ENCODE measurements at places on chromosomes 13 and 19.

DNA sequence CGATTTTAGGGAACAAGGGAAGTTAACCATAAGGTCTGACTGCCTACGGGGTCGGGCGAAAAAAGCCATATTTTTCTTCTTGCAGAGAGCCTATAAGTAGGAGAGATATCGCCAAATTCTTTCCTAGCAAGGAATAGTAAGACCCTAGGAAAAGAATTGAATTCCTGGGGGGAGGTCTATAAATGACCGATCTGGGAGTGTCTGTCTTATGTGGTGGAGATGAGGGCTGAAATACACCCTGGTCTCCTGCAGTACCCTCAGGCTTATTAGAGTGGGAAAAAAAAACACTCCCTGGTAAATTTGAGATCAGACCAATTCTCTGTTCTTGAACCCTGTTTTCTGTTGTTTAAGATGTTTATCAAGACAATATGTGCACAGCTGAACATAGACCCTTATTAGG, 447.5 kb upstream of the ATXN8OS start:
- no peak for DNase-seq

- no peak for DNase-seq
Measured at GRCh38 chr19:42386974-42387707, 3.0 kb downstream of the CNFN start.

DNA sequence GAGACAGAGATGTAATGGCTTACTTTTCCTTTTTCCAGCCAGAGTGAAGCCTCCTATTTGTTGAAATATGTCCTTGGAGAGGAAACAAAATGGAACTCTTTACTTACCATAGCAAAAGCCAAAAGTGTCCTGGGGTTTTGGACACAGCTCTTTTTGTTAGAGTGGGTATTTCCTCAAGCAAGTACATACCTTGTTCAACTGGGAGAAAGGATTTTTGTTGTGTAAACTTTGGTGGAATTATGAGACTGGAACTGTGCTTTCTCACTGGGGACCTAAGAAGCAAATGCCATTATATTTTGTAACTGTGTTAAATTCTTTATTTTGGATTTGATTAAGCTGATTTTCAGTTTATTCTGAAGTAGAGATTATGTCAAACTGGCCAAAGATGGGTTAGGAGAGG, 58.4 kb downstream of the CYSLTR2 start:
- DNase-seq = no peak

GRCh38 chr13:52713894-52714293, 25.7 kb downstream of the CNMD start:
- DNase-seq = no peak

GRCh38 chr19:47228937-47229675, 1.9 kb downstream of the BBC3 start:
- DNase-seq = peak; percentile 61

- no peak for DNase-seq
Measured at GRCh38 chr13:62065016-62065415, 649.4 kb upstream of the PCDH20 start.

DNA sequence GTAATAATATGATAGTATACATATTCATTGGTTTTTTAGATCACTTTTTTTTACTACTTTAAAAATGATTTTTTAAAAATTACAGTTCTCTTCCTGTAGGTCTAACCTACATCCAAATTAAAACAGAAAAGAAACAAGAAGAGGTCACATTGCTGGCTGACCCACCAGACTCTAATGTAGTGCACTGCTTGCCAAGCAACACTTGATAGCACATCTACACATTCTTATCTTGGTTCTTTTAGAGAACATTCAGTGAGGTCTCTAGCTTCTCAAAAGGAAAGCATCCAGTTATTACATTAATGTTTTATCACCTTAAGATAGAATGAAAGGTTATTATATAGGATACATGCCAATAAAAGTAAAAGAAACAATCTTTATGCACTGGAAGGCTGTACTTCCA, 35.6 kb downstream of the NDFIP2 start:
- no peak for DNase-seq

DNA sequence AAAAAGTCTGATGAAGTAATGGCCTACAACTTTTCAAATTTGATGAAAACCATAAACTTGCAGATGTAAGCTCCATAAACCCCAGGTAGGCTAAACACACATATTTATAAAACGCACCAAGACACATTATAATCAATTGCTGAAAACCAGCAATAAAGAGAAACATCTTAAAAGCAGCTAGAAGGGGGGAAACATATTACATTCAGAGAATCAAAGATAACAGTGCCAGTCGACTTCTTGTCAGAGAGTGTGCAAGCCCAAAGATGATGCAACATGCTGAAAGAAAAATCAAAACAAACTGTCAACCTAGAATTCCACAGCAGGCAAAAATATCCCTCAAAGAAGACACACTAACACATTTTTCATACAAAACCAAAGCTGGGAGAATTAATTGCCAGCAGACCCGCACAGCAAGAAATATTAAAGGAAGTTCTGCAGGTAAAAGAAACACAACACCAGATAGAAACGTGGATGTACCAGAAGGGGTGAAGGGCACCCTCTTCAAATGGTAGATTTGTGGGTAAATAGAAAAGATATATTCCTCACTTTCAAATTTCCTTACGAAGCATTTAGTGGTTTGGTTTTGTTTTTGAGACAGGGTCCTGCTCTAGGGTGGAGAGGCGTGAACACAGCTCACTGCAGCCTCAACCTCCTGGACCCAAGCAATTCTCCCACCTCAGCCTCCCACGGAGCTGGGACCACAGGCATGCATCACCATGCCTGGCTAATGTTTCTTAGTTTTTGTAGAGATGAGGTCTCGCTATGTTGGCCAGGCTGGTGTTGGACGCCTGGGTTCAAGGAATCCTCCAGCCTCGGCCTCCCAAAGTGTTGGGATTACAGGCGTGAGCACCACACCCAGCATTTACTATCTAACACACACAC, 16.5 kb upstream of the ATP1A3 start:
- peak; percentile 32 for DNase-seq

DNA sequence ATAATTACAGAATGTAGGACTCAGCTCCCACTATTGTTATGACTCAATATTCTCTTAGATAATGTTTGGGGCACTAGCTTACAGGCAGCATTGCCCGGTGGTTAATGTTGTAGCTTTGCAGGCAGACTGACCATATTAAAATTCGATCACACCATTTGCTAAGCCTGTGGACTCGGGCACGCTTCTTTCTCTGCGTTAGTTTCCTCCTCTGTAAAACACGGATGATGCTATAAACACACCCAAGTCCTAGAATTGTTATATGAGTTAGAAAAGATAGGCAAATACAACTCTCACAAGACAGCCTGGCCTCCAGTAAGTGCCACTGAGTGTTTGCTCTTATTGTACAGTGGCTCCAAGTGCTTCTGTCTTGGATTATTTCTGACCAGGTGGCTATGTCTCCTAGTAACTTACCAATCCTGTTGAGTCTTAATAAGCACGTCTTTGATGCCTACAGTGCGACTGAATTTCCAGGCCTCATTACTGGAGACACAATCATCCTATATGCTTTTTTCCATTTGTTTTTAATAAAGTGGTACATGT, 50.0 kb upstream of the ALOX5AP start:
- no peak for DNase-seq

GRCh38 chr19:35816262-35816661, 3.6 kb upstream of the PRODH2 start:
- DNase-seq = no peak

GRCh38 chr19:10432736-10433130, 12.4 kb downstream of the PDE4A start:
- no peak for DNase-seq

- no peak for DNase-seq
Measured at GRCh38 chr19:1766800-1767352, 13.6 kb downstream of the ONECUT3 start.

GRCh38 chr19:3275583-3276340, 51.3 kb downstream of the CELF5 start:
- peak; percentile 86 for DNase-seq

DNA sequence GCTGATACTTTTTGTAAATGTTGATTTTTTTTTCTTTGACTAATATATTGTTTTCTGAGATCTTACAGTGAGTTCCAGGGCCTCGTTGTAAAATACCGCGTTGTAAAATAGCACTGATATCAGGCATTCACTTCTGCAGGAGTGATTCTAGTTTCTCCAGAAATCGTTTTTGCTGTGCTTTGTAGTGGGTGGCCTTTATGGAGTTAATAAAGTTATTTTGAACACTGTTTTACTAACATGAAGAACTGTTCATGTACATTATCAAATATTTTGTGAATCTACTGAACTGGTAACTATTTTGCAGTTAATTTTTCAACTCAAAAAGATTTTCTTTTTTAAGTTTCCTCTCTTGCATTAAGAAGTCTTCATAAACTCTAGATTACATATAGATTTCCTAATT, 985 bp upstream of the ZNF266 start:
- DNase-seq = no peak

- DNase-seq = no peak
Measured at GRCh38 chr19:42166316-42166715, 34.1 kb upstream of the POU2F2 start.

DNA sequence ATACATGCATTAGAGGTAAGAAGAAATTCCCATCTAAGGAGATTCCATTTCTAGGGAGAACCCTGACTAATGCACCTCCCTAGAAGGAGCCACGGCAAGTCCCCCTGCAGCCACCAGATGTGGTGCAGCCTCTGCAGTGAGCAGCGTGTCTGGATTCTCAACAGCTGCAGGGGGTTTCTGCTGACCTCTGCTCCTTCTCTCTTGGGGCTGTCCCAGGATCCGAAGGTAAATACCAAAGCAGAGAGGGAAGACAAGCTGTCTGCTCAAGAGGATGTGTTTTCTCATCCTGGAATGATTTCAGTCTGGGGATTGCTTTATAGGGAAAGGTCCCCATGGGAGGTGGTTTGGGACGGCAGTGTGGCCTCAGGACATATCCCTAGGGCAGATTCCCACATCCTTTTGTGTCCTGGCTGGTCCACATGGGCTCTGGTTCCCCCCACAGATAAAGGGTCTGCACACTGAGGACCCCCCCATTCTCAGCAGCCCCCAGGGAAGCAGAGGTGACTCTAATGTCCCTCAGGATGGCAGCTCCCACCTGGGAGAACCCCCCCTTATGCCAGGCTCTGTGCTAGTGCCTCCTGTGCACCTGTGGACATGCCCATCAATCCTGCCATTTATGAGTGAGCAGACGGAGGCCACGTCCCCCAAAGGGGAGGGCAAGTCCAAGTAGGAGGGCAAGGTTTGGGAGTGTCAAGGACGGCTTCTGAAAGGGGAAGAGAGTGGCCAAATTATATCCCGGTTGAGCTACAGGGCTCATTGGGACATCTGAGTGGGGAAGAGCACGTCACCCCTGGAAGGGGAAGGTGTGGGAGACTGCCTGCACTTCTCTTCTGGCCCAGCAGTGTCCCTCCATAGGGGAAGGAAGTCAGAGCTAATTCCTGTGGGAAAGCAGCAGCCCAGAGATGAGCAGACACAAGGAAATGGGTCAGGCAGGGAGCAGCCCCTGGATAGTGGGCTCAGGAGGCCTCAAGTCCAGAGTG, 10.2 kb upstream of the OR10H5 start:
- DNase-seq = no peak

DNA sequence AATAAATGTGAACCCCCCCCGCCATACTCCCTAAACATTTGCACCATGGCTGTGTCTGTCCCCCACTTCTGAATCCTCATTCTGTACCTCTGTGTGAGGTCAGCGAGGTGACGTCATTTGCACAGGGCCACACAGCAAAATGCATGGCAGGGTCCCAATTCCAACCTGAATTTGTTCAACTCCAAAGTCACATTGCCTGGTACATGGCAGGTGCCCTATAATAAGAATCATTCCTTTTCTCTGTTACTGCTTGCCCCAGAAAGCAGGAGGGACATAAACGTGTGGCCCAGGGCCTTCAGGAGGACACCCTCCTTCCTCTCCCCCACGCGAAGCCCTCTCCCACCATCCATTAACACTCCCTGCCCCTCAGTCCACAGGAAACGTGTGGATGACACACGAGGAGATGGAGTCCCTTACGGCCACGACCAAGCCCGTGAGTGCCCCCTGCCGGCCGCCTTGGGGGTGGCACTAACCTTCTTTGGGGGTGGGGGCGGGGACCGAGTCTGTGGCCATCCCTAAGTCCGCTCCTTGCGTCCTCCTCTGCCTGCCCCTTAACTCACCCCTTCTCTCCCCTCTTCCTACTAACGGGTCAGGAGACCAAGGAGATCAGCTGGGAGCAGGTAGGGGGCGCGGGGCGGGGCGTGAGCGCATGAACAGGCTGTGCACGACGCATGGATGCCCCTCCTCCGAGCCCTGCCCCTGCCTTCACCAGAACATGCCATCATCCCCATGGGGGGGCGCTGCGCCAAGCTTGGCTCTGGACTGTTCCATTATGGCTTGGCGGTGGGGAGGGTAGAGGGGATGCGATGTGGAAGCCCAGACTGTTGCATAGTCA, 9.4 kb downstream of the HRC start:
- peak; percentile 70 for DNase-seq

GRCh38 chr19:55189403-55189835, 9.3 kb upstream of the SYT5 start:
- no peak for DNase-seq

GRCh38 chr19:35644987-35645679, 3.0 kb upstream of the COX6B1 start:
- DNase-seq = peak; percentile 78

DNA sequence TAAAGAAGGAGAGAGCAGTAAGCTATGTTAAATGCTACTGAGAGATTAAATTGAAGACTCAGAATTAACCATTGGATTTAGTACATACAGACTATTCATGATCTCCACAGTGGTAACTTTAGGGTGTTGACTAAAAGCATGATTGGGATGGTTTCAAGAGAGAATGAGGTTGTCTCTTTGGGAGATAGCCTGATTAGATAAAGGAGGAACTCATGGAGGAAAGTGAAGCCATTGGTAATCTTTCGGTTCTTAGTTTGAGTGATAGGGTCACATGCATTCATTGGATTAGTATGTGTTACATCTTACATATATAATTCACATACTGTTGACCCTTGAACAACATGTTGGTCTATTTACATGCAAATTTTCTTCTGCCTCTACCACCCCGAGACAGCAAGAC, 18.8 kb upstream of the KL start:
- DNase-seq = no peak

- DNase-seq = no peak
Measured at GRCh38 chr13:32179708-32180107, 135.5 kb downstream of the ZAR1L start.

DNA sequence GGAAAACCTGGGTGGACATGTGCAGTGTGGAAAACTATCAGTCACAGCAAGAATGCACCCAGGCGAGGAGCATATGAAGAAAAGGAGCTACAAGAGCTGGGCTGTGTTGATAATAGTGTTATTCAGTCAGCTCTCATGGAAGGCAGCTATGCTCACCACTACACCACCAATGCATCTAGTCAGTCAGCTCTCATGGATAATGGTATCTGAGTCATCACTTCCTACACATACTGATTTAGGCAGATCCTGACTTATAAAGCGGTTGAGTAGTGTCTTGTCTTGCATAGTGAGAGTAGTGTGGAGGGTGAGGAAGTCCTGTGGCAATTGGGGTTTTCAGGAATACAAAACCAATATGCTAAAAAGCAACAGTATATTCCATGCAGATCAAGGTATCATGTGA, 9.1 kb upstream of the ZNF160 start:
- no peak for DNase-seq
